Germinal center (tissue), 1 donor: ENCODE measurements at places on chromosomes 5 and 9.

GRCh38 chr9:4741365-4742089 is 525 bp upstream of the AK3 start:
- DNase-seq = no peak

- no peak for DNase-seq
Observed at GRCh38 chr9:68532131-68532530, 8.6 kb downstream of the TMEM252 start.

DNA sequence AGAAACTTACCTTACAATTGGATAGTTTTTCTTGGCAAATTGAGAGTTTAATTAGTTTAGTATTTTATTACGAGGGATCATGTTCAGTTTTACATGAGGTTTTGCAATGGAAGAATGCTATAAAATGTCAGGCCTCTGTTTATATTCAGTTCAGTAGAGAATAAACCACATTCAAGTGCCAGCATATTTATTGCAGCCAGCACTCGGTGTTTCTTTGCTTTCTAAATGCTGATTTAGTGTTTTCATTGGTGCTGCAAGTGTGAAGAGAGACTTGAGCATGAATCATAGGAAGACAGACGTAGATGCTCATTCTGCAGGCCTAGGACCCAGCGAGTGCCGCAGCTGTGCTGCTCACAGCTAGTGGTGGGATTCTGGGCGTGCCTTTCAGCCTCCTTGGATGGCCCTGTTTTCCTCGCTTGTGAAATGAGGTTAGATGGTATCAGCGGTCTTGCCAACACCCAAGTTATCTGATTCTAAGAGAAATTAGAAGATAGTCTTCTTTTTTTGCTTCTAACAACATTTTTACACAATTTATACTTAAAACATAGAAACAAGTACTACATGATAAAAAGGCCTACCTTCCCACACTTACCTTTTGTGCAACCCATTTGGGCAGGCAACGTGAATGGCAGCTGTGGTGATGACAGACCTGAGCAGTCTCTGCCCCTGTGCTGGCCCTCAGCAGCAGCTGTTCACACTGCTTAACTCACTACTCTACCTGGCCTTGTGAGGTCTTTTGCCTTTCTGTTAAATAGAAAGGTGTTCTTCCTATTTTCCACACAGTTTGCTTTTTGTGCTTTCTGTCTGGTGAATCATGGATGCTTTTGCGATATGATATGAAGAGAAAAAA is 26.8 kb upstream of the TNFAIP8 start:
- DNase-seq = no peak

- DNase-seq = no peak
Observed at GRCh38 chr9:88224938-88225337, 86.7 kb upstream of the SPATA31C2 start.

- no peak for DNase-seq
Observed at GRCh38 chr9:131405858-131406537, 12.1 kb downstream of the PRRC2B start.

DNA sequence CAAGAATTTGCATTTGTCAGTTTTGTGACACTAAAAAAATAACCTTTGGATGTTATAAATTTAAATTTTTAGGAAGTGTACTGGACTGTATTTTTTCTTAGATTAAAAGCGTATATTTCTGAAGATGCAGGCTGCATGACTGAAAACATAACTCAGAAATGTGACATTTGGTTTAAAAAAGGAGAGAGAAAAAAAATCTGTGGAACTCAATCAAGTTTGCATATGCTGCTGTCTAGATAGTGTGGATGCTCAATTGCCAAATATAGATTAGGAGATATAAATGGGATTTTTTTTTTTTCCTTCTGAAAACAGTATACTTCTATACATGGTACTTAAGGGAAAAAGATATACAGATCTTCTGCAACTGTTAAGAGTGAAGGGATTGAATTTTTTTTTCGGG is 402.3 kb downstream of the TAF11L14 start:
- no peak for DNase-seq
